ENCODE measurements at places on chromosomes 1 and 21.

- no peak for DNase-seq
Observed at GRCh38 chr1:23083714-23084480, 64.6 kb downstream of the KDM1A start.

- DNase-seq, result no peak
Observed at GRCh38 chr1:194117582-194117981, 931.2 kb upstream of the B3GALT2 start.

DNA sequence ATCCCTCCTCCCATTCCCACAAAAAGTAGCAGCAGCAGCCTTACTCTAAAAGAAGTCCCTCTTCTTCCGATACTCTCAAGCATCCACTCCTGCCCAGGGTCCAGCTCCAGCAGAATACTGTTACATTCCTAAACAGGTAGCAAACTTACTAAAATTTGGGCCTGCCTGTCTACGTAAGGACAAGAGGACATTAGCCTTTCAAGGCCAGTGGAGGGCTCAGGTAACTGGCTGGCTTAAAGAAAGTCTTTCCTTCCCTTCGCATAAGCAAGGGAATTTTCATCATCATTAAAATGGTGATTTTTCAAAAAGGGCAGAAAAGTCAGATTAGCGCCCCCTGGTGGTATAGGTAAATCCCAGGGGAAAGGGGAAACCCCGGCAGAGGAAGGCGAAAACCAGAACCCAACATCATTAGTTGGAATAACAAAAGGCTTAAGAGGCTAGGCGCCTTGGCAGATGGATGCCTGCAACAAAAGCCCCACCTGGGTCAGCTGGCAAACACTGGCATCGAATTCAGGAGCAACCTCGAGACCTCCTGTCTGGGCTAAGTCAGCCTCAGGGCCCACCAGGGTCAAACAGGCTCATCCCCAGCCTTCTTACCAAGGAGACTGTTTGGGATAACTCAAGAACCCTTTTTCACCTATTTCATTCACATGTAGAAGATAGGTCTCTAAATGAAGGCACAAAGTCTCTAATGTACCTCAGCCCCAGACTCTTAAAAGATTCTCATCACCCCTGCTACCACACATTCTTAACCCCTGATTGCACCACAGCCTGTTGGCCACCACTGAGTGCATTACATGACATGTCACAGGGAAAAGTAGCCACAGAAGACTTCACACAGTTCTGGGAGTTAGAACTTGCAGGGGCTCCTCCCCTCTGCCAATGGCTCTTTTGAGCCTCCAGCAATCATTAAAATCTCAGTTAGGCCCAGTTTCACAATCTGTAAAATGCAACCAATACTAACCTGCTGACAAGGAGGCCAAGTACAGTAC is 36.7 kb downstream of the ERI3 start:
- peak; percentile 22 for DNase-seq

DNA sequence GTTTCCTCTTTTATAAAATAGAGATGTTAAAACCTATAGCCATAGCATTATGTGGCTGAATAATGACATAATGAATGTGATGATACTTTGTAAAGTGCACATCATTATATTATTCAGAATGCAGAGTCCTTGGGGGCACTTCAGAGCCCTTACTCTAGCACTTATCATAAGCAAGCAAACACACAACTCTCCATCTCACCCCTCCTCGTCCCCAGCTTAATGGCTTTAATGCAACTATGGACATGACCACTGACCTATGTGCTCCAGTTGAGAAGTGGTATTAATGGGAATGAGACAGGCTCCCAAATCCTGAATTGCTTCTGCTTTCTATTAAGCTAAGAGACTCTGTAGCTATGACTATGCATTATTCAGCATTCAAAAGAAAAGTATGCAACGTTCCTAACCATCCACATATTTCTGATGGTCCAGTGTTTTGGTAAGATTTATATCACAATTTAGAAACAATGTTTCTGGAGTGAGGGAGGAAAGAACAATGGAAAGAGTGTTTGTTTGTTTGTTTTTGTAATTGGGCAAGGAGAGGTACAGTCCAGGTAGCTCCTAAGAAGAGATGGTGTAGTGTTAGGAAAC is 194.0 kb upstream of the PLXNA2 start:
- DNase-seq, result no peak

DNA sequence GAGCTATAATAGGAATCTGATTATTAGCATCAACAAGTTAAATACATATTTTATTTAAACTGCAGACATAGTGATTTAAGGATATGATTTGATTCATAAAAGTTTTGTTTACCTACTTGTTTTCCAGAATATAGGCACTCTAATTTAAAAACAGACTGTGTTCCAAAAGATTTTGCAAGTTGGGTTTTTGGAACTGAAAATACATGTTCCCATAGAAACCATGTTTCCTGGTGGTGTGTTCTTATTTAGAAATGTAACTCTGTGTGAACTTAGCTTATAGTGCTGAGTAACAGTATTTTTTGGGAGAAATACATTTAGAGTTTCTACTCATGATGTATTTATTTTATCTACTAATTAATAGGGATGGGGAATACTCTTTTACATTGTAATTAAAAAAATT is 21.8 kb downstream of the USP25 start:
- no peak for DNase-seq

GRCh38 chr21:39951183-39952101 is 84.2 kb downstream of the PCP4 start:
- no peak for DNase-seq

All from stimulated activated CD4-positive, alpha-beta T cell treated with anti-CD3 and anti-CD28 coated beads, Interleukin-12 subunit alpha, Interleukin-12 subunit beta, amount 100 ng/mL, for 24 hours (primary cell).